Substantia nigra (tissue), 51 donors: ENCODE measurements at places on chromosomes 4 and X.

DNA sequence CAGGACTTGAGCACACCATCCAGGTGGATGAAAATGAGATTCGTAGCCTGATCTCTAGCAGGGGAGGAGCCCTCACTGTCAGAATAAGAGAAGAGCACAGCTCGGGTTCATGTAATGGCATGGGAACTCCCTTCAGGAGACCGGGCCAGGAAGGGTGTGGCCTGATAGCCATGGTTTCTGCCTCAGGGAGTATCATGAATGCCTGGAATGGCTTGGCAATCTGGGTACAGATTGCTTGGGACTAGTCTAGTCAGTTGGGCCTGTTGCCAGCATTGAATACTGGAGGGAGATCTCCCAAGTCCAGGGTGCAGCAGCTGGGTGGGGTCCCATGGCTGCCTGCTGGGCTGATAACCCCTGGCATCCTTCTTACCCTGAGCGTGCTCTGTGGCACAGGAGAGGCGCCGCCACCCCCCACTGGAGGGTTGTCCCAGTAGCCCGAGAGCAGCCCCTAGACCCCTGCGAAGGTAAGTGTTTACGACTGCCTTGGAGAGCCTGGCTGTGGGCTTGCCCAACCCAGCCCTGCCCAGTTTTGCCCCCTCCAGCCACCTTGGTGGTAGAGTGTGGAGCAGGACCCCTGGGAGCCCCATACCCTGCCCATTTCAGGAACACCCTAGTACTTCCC lies 298.8 kb downstream of the TEX13A start:
- no peak for DNase-seq

DNA sequence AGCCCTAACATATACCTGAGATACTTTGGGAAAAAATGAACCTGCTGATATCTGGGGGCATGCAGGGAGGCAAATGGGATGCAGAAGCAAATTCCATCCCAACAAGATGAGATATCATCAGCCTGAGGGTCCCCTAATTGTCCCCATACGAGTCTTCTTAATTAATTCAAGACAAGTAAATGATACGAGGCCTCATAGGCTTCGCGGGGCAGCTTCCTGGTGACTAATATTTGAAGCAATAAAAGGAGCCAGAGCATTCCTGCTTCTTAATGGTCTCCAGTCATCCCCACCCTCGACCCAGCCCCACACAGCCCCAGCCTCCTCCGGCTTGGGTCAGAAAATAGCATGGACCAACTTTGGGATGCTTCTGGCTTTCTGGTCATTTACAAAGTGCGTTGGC lies 99.6 kb upstream of the MSX1 start:
- no peak for DNase-seq

DNA sequence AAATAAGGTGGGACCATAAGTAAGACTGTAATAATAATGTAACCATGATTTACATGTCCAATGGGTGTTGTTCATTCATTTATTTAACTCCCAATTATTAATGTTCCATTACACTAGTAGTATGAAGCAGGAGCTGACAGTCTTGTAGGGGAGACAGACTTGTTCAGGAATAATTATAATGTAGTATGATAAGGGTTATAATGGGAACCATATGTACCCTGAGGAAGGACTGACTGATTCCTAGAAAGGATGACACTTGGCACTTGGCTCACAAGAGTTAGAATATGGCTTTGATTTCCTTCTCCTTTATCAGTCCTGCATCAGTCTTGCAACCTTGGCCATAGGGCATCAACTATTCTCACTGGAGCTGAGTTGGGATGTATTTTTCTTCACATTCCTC lies 24.2 kb downstream of the PCDH7 start:
- DNase-seq, result no peak

DNA sequence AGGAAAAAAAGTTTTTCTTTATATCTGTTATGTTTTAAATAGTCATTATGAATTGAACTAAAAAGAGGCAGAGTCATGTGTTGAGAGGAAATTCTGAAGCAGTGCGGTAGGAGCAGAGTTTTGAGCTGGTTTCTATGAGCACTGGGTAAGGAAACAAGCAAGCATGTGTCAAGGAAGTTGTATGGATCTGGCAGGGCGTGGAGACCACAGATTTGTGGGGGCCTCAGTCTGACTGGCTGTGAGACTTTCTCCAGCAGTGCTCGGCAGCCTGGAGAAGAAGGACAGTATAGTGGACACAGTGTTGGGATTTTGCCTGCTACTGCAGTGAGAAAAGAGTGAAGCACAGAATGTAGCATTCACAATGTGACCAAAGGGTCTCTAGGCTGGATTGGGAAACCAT lies 399.1 kb downstream of the INPP4B start:
- no peak for DNase-seq

DNA sequence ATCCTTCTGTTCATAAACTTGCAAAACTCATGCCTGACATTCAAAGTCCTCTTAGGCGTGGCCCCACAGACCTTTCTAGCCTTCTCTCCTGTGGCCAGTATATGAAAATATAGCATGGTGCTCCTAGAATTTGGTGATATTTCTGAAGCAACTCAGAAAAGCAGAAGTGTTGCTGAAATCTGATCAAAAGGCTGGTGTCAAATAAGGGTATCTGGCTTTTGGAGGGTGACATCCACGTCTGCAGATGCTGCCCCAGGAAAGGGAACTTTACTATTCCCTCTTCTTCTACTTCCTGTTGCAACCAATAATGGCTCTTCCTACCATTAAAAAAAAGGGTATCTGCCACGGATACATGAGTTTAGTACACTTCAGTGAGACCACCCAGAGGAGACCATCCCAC lies 83.9 kb upstream of the RPS6KA3 start:
- DNase-seq, result no peak

DNA sequence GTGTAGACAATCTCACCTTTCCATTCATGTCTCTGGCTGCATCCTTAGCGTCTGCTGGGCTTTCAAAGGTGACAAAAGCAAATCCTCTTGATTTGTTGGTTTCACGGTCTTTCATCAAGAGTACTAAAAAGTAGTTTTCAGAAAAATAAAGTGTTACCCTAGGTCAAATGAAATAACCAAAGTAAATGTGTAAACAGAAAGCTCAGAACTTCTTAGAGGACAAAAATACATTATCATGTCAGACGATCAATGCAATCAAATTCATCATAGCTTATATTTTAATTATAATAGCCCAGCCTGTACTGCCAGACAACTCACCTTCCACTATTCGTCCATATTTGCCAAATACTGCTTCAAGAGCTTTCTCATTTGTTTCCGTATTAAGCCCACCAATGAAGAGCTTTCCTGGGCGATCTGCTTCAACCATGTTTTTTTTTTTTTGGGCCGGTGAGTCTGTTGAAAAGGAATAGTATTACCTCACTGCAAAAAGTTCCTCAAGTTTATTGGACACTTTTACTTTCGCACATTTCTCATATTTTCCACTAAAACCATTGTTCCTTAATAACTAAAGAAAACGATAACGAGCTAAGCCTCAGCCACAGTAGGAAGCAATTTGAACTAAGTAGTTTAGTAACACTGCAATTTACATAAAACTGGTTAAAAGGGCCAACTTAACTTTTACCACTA lies 1.4 kb downstream of the RBMX start:
- no peak for DNase-seq

DNA sequence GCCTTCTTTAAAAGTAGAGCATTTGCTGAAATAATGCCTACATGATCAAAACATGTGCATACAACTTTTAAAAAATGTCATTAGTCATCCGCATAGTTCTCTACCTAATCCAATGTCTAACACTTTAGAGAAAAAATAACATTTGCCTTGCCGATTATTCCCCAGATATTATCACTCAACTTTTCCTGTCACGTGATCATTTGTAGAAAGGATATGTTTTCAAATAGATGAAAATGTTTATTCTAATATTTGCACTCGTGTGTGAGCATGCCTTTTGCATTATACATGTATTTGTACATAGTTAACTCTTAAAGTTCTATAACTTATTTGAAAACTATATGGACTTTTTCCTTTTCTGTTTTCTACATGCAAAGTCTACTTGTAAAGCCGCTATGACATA lies 533.0 kb upstream of the FMR1 start:
- DNase-seq, result no peak
